ENCODE measurements at places on chromosomes 7 and 10.

DNA sequence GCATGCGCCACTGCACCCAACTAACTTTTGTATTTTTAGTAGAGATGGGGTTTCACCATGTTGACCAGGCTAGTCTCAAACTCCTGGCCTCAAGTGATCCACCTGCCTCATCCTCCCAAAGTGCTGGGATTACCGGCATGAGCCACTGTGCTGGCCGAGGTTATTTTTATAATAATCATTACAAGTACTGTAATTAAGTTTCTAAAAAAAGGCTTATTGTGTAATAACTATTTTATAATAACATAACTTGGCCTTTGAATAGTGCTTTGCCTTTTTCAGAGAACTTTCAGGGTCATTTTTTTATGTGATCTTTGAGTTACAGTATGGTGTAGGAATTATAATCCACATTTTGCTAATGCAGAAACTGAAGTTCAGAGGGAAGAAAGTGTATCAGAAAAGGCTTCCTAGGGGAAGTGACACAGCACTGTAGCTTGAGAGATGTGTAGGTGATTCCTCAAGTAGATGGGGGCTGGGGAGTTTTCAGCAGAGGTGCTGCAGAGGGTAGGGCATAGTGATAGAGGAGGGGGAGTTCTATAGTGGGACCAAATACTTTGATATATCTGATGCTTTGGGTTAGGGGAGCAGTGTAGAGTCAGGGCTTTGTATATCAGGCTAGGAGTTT is 9.2 kb upstream of the SYPL1 start:
- no peak for DNase-seq

DNA sequence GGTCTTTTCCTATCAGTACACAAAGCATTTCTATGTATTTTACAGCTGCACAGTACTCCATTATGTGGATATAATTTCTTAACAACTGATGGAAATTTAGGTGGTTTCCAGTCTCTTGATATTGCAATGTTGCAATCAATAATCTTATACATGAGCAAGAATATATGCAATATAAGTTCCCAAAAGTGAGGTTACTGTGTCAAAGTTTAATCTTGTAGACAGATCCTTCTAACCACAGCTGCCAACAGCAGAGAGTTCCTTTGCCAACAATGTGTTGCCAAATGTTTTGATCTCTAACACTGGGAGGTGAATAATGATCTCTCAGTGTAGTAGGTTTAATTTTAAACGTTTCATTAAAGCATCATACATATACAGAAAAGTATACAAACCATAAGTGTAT is 54.5 kb downstream of the CUL2 start:
- no peak for DNase-seq

- DNase-seq = no peak
Observed at GRCh38 chr7:106182904-106183303, 70.8 kb upstream of the SYPL1 start.

GRCh38 chr7:87837597-87837996 is 38.6 kb downstream of the SLC25A40 start:
- no peak for DNase-seq

DNA sequence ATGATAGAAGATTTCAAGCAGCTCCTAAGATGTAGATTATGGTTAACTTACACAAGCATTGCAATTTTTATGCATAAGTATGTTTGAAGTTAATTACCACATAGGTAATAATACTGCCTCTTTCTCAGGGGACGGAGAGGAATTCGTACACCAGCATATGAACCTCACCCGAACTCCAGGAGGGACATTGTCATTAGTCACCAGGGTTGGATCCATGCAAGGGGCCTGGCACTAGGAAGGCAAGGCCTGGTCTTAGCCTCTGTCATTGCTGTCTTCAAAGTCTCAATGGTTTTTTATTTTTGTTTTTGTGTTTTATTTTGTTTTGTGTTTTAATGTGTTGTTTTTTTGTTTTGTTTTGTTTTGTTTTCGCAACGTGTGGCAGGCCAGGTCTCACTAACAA is 145.6 kb upstream of the PPP2R2D start:
- DNase-seq = no peak

- DNase-seq = no peak
Observed at GRCh38 chr7:133539016-133539415, 286.1 kb downstream of the EXOC4 start.

GRCh38 chr7:141541375-141541774 is 9.8 kb upstream of the AGK start:
- no peak for DNase-seq

DNA sequence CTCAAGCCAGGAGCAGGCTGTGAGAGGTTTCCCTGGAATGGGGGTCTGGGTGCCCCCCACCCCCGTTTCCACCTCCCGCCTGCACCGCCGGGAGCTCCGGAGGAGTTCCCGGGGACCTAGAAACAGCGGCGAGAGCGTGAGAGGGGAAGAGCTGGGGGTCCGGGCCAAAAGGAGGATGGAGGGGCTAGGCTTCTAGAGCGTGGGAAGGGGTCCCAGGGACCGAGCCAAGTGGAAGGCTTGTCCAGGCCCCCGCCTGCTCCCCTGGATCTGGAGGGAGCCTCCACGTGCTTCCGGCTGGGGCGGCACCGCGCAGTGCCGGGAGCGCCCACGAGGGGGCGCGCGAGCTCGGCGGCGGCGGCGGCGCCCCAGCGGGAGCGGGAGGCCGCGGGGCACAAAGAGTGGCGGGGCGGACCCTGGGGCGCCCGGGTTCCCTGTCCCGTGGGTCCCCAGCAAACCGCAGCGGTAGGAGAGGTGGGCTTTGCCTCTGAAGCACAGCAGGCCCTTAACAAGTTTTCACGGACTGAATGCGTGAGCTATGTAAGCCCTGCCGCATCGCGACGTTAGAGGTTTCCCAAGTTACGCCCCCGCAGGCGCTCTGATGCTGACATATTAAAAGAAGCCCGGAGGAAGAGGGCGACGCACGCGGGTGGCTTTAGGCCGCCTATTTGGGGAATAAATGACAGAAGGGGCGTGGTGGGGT is 104.4 kb upstream of the LRRC4 start:
- DNase-seq = peak; percentile 37

DNA sequence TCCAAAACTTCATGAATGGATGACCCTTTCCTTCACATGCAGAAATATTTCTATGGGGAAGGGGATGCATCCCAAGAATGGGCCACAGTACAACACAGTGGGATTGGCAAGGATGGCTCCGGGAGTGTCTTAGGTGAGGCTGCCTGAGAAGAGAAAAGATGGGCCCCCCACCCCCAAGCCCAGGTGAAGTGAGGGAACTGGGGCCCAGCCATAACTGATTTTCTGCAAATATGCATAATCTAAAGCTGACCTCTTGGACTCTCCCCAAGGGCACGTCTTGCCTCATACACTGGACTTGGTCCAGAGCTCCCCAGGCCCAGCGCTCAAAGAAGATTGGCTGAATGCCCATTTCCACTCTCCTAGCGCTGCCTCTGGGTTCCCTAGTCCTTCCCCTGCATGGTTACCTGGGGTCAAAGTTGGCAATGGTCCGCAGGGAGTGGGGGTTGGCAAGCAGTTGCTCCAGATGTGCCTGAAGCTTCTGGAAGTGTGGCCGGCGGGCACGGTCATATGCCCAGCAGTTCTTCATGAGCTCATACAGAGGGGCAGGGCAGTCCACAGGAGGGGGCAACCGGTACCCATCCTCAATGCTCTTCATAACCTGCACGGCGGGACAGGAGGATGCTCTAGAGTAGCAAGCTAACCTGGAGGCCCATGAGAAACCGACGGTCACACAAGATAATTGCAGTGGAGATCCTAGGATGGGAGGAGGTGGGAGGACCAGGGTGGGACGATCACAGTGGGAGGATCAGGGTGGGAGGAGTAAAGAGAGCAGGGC is 12.3 kb downstream of the ZYX start:
- peak; percentile 45 for DNase-seq

DNA sequence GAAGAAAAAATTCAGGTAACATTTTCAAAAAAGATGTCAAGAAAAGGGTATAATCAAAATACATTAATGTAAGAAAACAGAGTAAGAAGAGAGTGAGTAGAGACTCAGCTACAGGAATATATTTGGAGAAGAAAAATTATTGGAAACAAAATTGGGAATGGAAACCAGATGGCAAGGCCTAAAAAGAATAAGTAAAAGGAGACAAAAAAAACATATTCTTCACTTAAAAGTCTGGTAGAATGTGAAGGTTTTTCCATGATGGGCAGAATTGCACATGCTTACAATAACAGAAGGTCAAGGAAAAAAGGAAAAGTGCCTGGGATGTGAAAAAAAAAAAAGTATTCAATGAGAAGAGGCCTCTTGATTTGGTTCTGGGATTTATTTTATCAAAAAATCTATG is 1061.8 kb upstream of the LRRTM3 start:
- DNase-seq = no peak

GRCh38 chr10:26801274-26801673 is 59.5 kb downstream of the ABI1 start:
- no peak for DNase-seq

GRCh38 chr7:149886018-149886415 is 12.2 kb downstream of the ATP6V0E2 start:
- DNase-seq = no peak

GRCh38 chr10:3897156-3897555 is 112.1 kb upstream of the KLF6 start:
- DNase-seq = peak; percentile 84

DNA sequence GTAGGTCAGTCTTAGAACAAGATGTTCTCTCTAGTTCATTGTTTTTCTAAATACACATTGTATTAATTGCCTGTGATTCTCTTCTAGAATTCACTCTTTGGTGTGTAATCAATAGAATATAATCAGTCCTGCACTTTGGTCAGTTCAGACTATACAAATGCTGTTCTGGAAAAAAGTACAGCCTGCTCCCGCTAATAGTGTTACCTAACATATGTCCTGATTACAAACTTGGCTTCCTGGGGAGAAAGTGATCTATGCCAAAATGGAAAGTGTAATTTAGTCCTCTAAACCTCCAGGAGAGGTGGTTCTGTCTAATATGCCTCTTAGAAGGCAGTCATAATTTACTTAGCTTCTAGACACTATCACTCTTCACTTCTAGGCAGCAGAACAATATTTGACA is 215.5 kb downstream of the SEMA3D start:
- DNase-seq = no peak

DNA sequence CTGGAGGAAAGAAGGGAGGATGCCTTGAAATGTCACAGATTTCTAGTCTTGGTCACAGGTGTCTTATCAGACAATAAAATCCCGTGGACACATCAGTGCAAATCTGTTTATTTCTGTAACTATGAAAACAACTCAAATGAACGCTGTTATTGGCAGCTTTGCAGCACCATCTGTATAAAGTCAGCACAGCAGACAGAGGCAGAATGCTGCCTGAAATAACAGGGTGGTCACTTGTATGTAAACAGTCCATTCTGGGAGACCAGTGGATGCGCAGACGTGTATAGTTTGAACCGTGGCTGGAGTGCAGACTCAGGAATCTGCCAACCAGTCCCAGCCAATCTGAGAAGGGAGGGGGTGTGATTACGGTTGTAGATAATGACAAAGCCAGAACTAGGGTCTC is 54.8 kb downstream of the SEC23IP start:
- peak; percentile 66 for DNase-seq

GRCh38 chr7:8278183-8278582 is 16.2 kb upstream of the ICA1 start:
- no peak for DNase-seq

- DNase-seq = no peak
Observed at GRCh38 chr7:21753071-21753470, 192.6 kb downstream of the CDCA7L start.

DNA sequence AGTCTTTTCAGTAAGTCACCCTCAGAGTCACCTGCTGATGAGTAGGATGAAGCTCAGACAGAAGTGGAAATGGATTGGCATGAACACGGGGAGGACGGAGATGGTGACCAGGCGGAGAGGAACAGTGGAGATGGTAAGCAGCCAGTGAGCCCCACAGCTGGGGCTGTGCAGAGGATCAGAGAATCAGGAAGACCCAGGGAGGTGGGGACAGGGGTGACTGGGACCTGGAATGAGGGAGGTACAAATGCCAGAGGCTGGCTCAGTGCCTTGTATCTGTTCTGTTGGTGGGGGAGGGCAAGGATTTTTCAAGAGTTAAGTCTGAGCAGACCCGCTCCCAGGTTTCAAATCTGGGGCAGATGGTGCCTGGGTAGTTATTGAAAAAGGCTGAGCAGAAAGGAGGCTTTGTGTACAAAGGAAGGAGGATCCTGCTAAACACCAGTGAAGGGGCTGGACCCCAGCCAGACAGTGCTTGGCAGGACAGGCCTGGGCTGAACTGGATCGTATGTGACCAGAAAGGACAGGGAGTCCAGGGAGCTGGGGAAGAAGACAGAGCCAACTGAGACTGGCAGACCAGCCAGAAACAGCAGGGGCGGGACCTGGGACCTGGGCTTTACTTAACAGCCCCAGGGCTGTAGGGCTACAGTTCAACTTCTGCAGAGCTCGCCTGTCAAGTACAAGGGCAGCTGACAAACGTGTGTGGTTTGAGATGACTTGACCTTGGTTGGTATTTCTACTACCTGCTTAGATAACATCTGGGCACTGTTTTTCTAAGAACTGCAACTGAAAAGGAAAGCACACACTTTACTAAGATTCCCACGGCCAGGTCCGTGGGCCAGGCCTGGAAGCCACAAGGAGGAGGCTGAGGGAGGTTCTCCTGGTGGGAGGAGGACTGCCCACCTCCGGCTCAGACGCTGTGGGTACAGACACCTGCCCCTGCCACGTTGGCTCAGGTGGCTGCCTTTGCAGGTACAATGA is 13.2 kb upstream of the FRMPD2 start:
- no peak for DNase-seq

DNA sequence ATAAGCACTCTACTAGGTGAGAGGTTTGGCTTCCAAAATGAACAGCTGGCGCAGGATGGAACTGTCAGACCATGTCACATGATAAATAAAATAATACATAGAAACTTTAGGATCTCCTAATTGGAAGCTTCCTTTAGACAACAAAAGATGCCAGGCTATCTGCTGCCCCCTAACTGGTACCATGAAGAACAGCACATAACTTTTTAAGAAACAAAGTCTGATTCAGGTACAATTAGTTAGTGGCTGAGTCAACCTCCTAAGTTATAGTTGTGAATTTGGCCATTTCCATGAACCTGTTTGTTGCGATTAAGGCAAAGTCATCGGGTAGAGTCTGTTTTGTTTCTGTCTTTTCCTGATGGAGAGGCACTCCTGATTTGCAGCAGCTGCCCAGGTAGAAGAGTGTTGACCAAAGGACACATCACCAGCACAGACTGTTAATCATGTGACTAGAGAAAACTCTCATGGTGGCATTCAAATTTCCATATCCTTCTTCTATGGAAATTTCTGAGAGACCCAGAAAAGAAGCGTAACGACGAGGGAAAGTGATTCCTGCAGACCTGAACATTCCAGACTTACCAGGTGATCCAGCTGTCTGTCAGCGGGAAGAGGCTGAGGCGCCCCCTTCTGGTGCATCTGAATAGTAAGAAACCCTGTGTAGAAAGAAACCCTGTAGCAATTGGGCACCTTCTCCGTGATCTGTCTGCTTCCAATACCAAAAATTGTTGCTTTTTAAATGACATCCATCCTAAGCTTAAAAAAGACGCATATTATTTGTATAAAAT is 8.6 kb upstream of the INHBA start:
- DNase-seq = peak; percentile 37

DNA sequence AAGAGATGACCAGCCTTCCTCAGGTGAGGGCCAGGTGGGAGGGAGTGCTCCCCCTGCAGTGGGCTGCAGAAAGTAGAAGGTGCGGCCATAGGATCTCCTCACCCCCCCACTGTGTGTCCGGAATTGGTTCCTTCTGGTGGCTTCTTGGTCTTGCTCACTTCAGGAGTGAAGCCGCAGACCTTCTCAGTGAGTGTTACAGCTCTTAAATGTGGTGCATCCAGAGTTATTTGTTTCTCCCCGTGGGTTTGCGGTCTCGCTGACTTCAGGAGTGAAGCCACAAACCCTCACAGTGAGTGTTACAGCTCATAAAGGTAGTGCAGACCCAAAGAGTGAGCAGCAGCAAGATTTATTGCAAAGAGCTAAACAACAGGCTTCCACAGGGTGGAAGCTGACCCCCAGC is 90.3 kb upstream of the NPS start:
- DNase-seq = no peak
